ENCODE measurements at places on chromosomes 2 and 18.

DNA sequence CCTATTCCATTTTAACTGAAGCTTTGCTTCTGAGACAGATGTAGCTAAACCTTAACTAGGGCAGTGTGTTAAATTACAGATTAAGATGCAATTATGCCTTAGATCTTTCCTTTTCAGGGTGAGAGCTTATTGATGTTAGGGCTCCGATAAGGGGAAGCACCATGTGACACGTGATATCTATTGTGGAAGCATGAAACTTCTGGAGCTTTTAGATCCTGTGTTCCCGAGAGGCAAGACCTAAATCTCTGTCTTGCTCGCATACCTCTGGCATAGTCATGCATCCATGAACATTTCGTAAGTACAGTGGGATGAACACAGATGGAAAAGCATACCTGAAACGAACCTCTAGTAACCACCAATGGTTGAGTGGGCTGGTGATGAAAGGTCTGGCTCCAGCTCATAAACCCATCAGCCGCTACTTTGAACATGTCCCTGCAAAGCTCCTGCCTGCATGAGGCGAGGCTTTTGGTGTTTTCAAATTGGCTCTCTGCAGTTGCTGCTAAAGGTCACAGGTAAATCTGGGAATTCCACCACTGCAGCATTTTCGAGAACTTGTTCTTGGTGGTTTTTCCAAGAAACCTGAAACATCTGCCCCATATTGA, 3.7 kb upstream of the NRP2 start:
- DNase-seq = no peak

- DNase-seq = no peak
Measured at GRCh38 chr2:41066168-41066567, 614.3 kb upstream of the SLC8A1 start.

DNA sequence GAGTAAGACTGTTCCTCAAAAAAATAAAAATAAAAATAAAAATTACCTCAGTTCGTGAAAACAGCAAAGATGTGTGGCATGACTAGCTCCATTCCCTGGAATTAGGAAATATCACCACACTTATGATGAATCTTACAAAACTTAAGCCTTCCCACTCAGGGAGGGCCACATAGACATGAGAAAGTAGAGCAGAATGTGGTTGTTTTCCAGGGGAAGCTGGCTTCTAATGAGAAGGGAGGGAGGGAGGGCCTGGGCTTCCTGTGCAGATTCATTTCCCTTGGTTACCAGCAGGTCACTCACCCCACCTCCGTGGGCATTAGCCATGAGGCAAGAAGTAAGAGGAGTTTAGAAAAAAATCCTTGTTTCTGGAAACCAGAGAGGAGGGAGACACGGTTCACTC, 95.9 kb upstream of the RMDN2 start:
- no peak for DNase-seq

DNA sequence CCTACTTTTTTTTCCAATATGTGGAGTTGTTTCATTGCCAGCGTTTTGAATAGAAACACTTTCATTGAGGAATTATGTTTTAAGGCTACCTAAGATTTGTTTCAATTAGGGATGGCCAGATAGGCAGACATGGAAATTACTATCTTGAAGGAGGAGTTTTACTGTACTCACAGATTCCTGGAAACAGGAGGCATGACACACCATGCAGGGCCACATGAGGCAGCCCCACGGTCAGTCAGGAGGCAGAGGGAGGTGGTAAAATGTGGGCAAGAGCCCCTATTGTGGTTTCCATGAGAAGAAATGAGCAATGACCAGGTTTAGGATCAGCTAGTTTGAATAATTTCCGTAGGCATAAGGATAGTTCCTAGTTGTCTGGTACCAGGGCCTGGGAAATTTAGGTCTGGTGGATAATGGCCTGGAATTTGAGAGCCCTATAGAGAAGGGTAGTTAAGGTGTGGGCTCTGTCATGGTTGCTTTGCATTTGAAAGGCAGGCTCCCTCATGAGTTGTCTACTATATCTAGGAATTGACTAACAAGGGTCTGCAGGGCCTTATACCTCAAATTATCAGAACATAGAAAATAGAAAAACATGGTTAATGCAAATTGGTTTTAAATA, 360.0 kb upstream of the KCNJ3 start:
- no peak for DNase-seq

DNA sequence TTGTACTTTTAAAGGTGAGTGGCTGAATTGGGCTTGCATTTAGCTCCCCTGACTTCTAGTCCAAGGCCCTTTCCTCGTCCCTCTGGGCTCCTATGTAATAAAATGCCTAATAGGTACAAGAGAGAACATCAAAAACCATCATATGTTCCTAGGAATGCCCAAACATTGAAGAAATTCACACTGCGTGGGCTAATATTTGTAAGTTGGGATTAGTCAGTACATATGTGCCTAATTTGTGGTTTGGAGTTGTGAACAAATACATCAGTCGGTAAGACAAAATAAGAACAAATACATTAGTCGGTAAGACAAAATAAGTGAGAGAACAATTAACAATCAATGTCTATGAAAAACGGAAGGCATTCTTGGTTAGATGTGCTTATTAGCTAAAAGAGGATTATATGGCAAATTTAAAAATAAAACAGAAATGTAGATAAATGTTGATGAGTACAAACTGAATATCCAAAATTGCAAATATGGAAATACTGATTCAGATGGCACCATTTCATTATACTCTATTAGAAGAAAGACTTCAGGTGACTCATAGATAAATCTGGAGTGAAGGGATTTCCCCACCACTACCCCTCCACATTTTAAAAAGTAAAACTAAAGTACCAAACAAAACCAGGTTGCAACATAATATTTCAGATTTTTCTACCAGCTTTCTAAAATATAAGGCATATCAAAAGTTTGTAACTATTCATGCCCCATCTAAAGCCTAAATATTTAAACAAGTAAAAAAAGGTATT, 325.4 kb downstream of the ZEB2 start:
- DNase-seq = no peak

- DNase-seq = no peak
Measured at GRCh38 chr2:190713471-190713870, 64.6 kb downstream of the NAB1 start.

DNA sequence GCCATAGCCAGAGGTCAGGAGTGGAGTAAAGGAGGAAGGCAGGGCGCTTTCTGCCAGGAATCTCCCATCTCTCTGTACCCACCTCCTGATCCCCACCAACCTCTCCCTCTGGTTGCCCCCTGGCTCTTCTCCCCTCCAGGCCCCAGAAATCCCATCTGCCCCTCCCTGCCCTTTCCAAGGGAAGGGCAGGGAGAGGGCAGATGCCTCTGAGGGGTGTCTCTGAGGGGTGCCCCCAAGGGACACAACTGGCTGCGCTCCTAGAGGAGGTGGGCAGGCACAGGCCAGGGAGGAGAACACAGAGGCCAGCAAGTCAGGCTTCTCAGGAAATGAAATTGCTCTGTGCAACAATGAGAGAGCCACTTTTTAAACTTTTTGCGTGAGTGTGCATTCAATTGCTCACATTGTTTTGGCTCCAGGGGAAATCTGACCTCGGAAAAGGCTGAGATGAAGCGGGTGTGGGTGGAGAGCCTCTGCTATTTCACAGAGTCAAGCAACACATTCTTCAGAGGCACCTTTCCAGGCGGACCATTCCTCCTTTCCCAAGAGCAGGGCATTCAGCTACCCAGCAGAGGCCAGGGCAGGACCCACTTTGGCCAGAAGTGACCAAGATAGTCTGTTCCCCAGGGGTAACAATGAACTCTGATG, 125.5 kb downstream of the SMAD7 start:
- no peak for DNase-seq

- DNase-seq = no peak
Measured at GRCh38 chr2:215394102-215394805, 41.6 kb downstream of the FN1 start.

DNA sequence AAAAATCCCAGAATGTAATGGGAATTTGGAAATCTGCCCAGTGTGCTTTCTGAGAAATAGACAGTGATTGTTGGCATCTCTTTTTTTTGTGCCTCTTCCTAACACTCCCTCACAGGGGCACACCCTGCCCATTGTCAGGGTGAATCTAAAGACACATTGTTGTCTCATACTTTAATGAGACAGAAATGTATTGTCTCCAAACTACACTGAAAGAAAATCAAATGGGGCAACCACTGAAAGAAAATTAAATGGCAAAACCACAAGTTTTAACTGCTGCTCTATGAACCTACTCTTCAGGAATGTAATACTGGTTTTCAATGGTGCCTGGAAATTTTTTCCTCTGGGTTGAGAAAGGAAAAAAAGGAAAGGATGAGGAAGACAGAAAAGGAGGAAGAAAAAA, 43.2 kb upstream of the GLS start:
- DNase-seq = no peak

GRCh38 chr2:127072396-127072795, 34.6 kb downstream of the BIN1 start:
- no peak for DNase-seq

GRCh38 chr2:172460780-172461201, 33.4 kb downstream of the ITGA6 start:
- no peak for DNase-seq

DNA sequence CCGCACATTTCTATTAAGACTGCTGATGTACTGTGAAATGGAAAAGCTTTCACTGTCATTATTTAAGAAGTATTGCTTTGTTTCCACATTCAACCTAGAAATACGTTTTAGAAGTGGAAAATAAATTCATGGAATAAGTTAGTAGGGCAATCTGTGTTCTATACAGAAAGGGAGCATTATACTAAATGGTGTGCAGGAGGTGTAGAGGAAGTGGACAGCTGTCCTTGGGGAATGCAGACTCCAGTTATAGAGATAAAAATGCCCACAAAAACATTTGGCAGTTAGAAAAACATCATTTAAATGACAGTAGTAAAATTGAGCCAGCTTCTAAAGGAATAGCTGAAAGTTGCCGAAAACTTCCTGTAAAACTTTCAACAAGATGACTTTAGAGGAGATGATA, 46.8 kb downstream of the PIK3C3 start:
- no peak for DNase-seq

- DNase-seq = no peak
Measured at GRCh38 chr18:56202678-56203077, 435.7 kb downstream of the TXNL1 start.

DNA sequence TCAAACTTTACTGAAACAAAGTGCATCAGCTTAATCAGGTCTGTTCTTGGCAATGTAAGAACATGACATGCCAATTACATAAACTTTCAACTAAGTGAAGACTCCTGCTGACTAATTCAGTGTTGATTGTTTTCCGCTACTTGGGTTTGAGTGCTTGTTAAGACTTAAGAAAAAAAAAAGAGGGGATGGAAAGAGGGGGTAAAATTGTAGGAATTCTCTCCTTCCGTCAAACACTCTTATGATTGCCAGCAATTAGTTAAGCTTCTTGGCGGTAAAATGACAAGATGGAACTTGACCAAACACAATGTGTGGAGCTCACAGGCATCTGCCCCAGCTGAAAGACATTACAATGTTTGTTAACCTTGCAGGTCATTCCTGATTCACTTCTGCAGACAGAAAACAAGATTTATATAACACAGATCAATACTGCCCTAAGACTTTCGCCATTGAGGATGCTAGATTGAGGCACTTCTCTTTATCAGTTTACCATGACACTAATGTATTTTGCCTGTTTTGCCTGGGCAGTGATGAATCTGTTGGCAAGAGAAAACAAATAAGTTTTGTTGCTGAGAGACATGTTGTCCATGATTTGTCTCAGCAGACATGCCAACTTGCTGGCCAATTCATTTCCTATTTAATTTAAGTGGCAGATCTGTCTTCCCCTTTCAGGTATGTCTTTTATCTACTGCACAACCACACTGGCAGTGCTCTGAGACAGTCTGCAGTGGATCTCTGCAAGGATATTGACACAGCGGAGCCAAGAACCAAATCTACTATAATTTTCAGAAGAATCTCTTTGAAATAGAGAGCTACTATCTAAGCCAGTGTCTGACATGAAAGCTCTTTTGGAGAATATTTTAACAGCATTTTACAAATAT, 410.0 kb upstream of the KCNH7 start:
- no peak for DNase-seq

GRCh38 chr2:40554665-40555294, 102.9 kb upstream of the SLC8A1 start:
- DNase-seq = peak; percentile 29

Data from SHP77 (cell line).